ENCODE measurements at places on chromosomes 7 and 10.

GRCh38 chr7:138396251-138397070 lies 63.6 kb upstream of the TRIM24 start:
- no peak for DNase-seq

GRCh38 chr7:92135052-92135889 lies 994 bp upstream of the CYP51A1 start:
- no peak for DNase-seq

- DNase-seq, result no peak
Measured at GRCh38 chr7:13017333-13017857, 330.0 kb downstream of the ARL4A start.

DNA sequence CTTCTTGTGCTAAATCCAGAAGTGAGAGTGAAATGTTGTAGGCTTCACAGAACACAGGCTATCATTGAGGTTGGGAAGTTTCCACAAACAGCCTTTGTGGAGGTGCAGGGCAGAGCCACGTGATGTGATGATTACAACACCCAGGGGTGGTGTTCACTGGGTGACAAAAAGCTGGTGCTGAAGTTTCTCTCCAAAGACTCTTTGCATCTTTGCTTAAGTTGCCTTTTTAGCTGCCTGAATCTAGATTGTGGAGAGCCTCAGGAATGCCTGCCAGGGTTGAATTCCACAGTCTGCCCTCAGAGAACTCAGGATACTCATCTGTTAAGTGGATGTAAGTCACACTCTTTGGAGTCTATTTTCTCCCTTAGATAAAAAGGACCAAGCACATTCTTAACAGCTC lies 56.3 kb downstream of the PLXNA4 start:
- DNase-seq, result no peak

- no peak for DNase-seq
Measured at GRCh38 chr10:52185256-52185655, 128.8 kb upstream of the DKK1 start.

DNA sequence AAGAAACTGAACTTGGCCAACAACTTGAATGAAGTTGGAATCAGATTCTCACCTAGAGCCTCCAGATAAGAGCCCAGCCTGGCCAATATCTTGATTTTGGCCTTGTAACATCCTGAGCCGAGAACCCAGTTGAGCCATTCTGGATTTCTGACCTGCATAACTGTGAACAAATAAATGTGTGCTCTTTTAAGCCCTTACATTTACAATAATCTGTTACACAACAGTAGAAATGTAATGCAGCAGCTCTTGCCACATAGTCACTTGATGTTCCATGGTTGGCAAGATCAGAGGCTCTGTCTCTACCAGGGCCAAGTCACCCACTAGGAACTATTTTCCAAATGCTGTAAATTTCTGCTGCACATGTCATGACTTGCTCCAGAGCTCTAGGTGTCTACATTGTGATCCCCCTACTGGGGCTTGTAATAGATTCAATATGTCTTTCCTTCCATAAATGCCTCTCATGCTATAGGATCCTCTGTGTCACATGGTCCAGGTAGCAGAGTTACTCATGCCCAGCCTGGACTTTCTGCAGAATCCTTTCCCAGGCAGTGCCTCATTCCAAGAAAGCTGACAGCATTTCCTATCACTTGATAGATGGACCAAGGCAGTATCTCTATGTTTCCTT lies 11.4 kb upstream of the RBM20 start:
- DNase-seq, result no peak

- no peak for DNase-seq
Measured at GRCh38 chr10:97849103-97849686, 448 bp upstream of the GOLGA7B start.

- DNase-seq, result no peak
Measured at GRCh38 chr7:151459726-151460473, 20.0 kb upstream of the CRYGN start.

- DNase-seq, result no peak
Measured at GRCh38 chr7:55540226-55540858, 32.0 kb downstream of the VOPP1 start.

- no peak for DNase-seq
Measured at GRCh38 chr10:71604324-71605018, 115.1 kb downstream of the C10orf105 start.

DNA sequence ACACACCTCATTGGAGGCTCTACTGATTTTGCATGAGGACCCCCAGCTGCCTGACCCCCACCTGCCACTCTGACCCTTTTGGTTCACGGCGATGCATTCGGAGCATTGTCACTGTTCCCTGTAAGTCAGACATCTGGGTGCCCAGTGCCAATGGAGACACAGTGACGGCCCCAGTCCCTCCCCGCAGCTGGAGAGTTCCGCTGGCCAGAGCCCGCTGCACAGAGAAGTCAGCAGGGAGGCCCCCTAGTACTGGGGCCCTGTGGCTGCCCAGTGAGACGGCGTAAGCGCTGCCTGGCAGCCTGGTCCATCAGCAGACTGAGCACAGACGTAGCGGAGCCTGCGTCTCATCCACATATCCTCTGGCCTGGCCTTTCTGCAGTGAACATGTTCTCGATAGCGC lies 77.5 kb downstream of the NKX6-2 start:
- DNase-seq, result no peak

DNA sequence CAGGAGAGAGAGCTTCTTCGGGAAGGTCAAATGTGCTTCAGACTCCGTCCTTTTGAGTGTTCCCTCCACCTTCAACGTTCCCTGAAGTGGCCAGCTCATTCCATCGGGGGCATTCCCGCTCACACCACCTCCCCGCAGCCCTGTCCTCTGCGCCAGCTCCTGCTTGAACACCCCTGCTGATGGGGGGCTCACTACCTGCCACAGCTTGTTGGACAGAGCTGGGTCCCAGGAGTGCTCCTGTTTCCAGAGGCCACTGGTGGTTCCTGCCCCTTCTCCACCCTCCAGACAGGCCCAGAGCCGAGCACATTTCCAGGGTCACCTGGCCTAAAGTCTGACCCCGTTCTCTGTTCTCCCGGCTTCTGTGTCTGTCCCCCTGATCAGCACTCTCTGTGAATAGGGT lies 67.4 kb downstream of the ELFN1 start:
- no peak for DNase-seq

- DNase-seq, result no peak
Measured at GRCh38 chr10:76086761-76087639, 655.6 kb downstream of the LRMDA start.

GRCh38 chr10:36888925-36889573 lies 236.3 kb upstream of the ANKRD30A start:
- DNase-seq, result peak; percentile 35

GRCh38 chr10:52464368-52465124 lies 150.5 kb downstream of the DKK1 start:
- no peak for DNase-seq

DNA sequence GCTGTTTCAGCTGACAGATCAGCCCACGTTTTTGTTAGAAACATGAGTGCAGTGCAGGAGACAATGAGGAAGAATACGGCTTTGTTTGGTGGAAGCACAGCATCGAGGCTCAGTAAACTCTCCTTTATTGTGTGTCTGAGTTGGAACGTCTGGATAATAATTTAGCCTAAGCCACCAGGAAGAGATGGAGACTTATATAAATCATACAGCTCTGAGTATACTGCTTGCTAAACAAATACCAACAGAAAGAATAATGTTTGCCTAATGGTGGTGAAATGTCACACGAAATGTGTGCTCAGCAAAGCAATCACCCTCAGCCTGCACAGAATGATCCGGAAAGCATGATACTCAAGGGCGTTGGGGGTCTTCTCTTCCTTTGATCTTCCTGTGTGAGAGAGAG lies 664.1 kb upstream of the ADARB2 start:
- DNase-seq, result no peak

DNA sequence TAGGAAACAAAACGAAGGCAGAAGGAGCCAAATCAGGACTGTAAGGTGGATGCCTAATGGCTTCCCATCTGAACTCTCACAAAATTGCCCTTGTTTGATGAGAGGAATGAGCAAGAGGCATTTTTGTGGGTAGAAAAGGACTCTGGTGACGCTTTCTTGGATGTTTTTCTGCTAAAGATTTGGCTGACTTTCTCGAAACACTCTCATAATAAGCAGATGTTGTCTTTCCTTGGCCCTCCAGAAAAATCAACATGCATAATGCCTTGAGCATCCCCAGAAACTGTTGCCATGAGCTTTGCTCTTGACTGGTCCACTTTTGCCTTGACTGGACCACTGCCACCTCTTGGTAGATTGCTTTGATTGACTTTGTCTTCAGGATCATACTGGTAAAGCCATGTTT lies 13.5 kb downstream of the PTPN12 start:
- DNase-seq, result no peak

- DNase-seq, result no peak
Measured at GRCh38 chr7:111588065-111588433, 25.8 kb upstream of the IMMP2L start.

GRCh38 chr10:86600296-86600695 lies 54.1 kb upstream of the OPN4 start:
- DNase-seq, result no peak

DNA sequence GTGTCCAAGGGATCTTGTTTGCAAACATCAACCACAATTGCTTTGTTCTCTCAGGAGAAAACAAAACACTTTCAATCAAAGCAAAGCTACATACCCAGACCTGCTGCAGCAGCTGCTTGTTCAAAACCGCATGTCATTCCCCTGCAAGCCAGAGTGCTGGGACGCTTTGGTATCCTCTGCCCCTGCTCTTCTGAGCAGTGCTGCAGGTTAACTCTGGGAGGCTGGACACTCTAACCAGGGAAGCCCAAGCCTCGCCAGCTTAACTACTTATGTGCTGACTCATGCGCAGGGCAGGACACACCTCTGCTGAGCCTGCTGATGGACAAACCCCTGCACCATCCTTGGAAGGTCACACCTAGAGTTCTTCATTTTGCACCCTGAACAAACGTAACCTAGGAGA lies 28.2 kb upstream of the ASAH2 start:
- no peak for DNase-seq

DNA sequence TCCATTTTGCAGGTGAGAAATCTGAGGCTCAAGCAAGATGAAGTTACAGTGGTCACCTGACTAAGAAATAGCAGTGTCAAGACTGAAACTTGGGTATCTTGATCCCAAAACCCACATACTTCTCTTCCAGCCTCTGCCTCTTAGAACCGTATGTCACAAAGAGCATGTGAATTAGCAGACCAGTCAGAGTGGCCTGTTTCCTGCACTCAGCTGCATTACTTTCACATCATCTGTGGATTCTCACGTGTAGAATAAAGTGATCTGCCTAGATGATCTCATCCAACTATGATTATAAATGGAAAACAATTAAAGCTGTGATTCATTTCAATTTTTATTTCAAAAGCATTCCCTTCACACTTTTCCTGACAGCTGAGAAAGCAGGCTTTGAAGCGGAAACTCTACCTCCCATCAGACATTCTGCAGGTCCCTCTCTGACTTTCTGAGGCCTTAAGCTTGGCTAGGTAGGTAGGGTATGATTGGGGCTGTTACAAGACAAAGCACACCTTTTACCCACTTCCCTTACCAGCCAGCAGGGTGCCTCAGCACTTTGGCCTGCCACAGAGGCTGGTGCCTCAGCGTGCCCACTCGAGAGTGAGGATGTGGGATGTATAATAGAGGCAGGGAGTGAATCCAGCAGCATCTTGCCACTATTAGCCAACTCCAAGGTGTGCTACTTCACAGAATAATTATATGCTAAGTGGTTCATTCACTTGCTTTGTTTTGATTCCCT lies 70.2 kb upstream of the PDE1C start:
- no peak for DNase-seq

DNA sequence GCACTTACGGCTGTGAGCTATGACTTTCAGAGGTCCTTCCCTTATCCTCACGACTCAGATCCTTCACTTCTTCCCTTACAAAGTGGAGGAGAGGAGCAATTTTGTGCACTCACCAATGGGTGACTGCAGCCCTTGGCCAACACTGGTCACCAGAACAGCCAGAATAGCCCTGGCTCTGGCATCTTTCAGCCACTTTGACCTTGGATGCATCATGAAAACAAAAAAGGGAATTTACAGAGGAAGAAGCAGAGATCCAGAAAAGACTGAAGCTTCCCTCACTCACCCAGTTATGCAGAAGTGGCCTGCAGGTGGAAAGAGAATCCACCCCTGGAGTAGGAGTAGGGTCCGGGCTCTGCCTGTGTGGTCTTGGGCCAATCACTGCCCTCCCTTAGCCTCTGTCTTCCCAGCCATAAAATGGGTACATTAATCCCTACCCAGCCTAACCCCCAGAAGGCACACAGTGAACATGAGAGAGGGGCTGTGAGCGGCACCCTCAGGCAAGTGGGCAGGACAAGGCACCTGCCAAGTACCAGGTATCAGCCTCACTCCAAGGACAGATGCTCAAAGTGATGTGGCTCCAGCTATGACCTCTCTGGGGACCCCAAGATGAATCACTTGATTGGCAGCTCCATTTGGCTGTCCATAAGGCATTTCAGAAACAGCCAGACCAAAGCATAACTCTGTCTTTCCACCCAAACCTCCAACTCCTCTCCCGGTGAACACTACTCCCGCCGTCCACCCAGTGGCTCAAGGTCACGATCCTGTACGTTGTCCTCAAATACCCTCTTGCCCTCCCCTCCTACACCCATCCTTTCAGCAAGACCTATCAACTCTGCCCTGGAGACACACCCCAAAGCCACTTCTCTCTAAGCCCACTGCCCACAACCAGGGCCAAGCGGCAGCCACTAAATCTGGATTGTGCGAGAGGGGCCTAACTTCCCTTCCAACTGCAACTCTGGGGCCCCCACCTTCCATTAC lies 129.8 kb upstream of the ZMIZ1 start:
- no peak for DNase-seq

GRCh38 chr7:49127359-49127913 lies 203.1 kb downstream of the CDC14C start:
- DNase-seq, result no peak

DNA sequence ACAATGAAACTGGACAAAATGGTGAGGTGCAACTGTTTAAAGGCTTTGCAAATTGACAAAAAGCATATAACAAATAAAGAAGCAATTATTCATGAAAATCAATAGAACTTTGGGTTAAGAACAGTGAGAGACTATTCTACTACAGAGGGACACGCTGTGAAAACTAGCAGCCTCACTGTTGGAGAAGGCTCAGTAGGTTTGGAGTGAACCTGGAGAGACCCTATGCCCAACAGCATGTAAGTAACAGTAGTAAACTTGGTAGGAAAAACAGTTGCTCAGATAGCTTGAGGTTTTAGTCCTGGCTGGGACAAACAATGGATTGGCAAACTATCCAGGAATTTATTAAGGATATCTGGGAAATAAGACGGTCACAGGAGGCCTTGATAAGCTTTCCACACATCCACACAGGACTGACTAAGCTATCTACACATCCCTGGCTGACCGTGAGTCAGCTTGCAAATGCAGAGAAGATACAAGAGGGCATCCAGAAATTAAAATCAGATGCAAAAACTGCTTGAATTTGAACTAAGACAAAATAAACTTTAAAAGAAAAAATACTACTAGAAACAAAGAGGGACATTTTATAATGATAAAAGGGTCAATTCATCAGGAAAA lies 15.9 kb downstream of the FAM149B1 start:
- DNase-seq, result no peak
